ENCODE measurements at places on chromosomes 16 and 17.

- DNase-seq, result no peak
These were observed 299.4 kb downstream of the CPPED1 start for GRCh38 chr16:12504312-12504711.

DNA sequence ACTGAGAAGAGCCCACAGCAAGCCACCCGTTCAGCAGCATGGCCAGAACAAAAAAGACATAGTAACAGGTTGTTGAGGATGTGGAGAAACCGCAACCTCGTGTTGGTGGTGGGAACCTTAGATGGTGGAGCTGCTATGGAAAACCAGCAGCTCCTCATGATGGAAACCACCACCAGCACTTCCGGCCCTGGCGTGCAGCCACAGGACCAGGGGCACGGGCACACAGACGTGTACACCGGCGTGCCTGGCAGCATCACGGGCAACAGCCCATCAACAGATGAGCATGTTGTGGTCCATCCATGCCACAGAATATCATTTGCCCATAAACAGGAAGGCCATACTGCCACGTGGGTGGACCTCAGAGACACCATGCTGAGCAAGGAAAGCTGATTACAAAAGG, 11.9 kb downstream of the CTU2 start:
- DNase-seq, result no peak

- no peak for DNase-seq
These were observed 299.7 kb downstream of the SLC39A11 start for GRCh38 chr17:72792771-72793170.

- DNase-seq, result no peak
These were observed 18.3 kb upstream of the SUPT4H1 start for GRCh38 chr17:58370309-58370708.

DNA sequence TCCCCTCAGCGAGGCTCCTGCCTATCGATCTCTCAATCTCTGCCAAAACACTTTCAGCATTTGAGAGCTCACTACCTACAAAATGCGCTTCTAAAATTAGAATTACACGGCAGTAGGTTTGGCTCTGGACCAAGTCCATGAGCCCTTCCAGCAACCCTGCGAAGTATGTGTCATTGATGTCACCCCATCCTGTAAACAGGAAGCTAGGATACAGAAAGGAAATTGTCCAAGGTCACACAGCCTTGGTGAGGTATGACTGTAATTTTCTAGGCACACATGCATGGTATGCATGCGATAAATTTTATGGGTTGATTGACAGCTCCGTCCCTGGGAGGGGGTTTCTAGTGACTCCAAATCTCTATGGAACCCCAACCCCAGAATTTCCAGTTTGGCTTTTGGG, 330.3 kb upstream of the CDH5 start:
- DNase-seq, result peak; percentile 15

DNA sequence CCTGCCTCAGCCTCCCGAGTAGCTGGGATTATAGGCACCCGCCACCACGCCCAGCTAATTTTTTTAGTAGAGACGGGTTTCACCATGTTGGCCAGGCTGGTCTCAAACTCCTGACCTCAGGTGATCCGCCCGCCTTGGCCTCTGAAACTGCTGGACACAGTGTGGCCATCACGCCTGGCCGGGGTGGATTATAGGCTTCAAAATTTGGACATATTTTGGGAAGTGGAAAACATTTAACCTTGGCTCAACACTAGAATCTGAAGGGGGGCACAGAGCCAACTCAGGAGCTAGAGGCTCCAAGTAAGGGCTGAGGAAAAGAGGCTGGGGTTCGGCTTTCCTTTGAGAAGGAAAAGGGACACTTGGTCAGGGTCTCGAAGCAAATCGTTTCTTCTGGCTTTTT, 2.2 kb upstream of the CDK5R1 start:
- no peak for DNase-seq

GRCh38 chr17:64520359-64520758, 13.6 kb downstream of the CEP95 start:
- DNase-seq, result no peak

GRCh38 chr17:82064433-82065192, 991 bp downstream of the DUS1L start:
- DNase-seq, result no peak

DNA sequence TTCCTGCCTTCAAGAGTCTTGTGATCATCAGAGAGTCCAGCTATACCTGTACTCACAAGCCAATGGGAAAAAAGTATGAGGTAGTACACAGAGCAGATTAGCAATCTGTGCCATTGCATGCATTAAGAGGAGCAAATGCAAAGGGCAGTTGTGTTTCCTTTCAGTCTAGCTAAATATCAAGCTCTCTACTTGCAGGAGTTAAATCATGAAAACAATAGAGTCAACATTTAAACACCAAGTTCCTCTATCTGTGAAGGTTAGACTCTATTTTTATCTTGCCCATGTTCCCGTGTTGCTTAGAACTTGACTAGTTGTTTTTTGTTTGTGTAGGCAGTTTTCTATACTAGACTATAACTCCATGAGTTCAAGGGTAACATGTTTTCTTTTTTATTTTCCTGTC, 4.7 kb upstream of the FAM20A start:
- DNase-seq, result no peak

DNA sequence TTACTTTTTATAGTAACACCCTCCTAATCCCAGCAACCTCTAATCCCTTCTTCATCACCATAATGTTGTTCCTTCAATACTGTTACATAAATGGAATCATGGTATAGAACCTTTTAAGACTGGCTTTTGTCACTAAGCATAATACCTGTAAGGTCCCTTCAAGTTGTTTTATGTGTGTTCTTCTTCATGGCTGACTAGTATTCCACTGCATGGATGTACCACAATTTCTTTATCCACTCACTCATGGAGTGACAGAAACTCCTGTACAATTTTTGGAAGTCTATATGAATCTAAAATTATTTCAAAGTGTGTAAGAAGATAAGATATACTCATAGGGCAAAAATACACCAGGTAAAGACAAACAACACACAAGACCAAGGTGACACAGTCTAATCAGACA, 36.8 kb downstream of the MEAK7 start:
- no peak for DNase-seq

- DNase-seq, result peak; percentile 41
These were observed 13.5 kb upstream of the DBNDD1 start for GRCh38 chr16:90032674-90033331.

- DNase-seq, result no peak
These were observed 1.2 kb upstream of the ZFHX3 start for GRCh38 chr16:73049091-73049490.

- DNase-seq, result no peak
These were observed 3.5 kb downstream of the CHMP6 start for GRCh38 chr17:80995131-80995530.

- DNase-seq, result no peak
These were observed 263.5 kb downstream of the SNX29 start for GRCh38 chr16:12240036-12240435.

- no peak for DNase-seq
These were observed 70.7 kb downstream of the RBFOX3 start for GRCh38 chr17:79539944-79540705.

GRCh38 chr17:77444984-77445759, 304.4 kb downstream of the SEC14L1 start:
- no peak for DNase-seq

DNA sequence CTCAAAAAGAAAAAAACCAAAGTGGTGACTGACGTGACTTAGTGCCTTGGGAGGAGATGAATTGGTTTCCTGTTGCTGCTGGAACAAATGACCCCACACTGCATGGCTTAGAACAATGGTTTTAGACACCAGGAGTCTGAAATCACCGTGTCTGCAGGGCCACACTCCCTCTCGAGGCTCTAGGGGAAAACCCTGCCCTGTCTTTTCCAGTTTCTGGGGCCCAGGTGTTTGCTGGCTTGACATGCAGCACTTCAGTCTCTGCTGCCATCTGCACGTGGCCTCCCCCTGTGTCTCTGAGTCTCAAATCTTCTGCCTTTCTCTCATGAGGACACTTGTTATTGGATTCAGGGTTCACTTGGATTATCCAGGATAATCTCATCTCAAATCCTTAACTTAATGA, 323.8 kb upstream of the TNRC6C start:
- no peak for DNase-seq

DNA sequence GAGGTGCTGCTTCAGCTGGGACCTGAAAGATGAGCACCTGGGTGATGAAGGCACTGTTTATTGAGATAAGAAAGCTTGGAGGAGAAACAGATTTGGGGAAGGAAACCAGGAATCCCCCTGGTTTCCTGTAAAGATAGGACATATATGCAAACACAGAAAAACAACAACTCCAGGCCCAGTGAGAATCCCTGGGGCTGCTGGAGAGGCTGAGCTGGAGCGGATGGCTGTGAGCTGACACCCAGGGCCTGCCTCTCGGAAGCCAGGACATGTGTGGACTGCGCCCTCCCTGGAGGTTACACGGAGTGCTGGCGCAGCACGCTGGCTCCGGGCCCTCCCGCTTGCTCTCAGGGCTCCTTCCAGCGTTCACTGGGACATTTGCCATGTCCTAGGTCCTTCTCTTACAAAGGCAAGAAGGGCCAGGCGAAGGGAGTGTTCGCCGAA, 57.5 kb downstream of the CYB5B start:
- DNase-seq, result peak; percentile 42

GRCh38 chr17:679491-679890, 35.1 kb downstream of the VPS53 start:
- no peak for DNase-seq

DNA sequence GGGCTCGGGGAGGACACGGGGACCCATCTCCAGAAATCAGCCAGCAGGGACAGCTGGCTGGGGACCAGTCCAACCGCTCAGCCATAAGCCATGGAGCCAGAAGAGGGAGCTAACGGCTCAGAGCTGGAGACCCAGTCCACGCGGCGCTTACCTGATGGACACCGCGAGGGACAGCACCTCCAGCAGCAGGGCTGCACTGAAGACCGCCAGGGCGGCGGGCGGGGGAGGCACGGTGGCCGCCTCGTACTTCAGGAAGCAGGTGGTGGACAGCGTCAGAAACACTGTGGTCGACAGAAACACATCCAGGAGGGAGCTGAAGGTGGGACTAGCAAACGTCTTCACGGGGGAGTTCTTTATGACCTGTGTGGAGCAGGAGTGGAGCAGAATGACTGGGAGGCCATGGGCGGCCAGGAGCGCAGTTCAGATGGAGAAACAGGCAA, 102.6 kb upstream of the CREBBP start:
- DNase-seq, result peak; percentile 48

DNA sequence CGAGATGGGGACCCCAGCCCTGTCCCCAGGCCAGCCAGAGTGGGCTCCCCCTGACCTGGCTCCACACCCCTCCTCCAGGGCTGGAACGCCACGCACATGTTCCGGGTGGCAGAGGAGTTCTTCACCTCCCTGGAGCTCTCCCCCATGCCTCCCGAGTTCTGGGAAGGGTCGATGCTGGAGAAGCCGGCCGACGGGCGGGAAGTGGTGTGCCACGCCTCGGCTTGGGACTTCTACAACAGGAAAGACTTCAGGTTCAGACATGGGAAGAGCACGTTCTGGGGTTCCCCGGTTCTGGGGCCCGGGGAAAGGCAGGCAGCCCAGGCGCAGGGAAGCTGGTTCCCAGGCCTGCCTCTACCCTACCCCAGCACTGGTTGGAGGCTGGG, 4.6 kb downstream of the ACE start:
- DNase-seq, result no peak

DNA sequence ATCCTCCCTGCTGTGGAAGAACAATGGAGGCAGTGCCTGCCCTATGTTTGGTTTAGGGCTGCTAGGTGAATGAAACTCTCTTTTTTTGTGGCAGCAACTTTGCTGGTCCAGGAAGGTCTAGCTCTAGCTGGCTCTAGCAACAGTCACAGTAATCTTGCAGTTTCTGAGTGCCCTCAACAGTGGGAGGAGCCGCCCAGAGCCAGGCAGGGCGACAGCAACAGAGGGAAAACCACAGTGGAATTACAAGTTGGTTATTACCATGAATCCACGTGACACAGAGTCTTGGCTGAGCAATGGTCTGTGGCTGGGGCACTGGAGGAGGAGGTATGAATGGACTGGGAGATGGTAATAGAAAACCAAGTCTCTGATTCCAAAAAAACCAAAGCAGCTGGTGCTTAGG, 10.3 kb downstream of the HSPB9 start:
- DNase-seq, result peak; percentile 88

- no peak for DNase-seq
These were observed 27.3 kb downstream of the HIC1 start for GRCh38 chr17:2082003-2082781.

GRCh38 chr17:1769822-1770477, 8.1 kb downstream of the SERPINF1 start:
- no peak for DNase-seq

GRCh38 chr17:5078106-5079028, at the start of gene ZFP3:
Gene ZFP3 (plus strand): TSS chr17:5078467. CDS start chr17:5091505, 13,038 bp downstream.
- peak; percentile 71 for DNase-seq

GRCh38 chr16:69424935-69425784, 741 bp downstream of the CYB5B start:
- no peak for DNase-seq

- no peak for DNase-seq
These were observed 58.8 kb downstream of the USP10 start for GRCh38 chr16:84758627-84759026.

GRCh38 chr16:7420843-7421242, 88.2 kb downstream of the RBFOX1 start:
- DNase-seq, result no peak

GRCh38 chr17:39114723-39115122, 36.7 kb downstream of the PLXDC1 start:
- peak; percentile 64 for DNase-seq

DNA sequence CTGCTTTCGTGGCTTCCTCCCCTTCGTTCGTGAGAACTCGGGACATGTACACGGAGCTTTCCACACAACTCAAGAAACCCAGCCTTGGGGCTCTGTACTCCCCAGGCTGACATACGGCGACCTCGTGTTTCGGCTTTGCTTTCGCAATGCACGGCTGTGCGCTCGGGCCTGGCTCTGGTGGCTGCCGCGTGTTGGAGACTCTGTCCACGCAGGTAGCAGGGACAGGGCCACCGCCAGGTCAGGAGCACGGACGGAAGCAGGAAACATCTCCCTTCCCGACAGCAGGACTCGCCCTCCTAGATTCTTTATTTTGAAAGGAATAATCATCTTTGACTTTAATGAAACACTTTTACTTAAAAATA, 17.3 kb downstream of the UTS2R start:
- no peak for DNase-seq

DNA sequence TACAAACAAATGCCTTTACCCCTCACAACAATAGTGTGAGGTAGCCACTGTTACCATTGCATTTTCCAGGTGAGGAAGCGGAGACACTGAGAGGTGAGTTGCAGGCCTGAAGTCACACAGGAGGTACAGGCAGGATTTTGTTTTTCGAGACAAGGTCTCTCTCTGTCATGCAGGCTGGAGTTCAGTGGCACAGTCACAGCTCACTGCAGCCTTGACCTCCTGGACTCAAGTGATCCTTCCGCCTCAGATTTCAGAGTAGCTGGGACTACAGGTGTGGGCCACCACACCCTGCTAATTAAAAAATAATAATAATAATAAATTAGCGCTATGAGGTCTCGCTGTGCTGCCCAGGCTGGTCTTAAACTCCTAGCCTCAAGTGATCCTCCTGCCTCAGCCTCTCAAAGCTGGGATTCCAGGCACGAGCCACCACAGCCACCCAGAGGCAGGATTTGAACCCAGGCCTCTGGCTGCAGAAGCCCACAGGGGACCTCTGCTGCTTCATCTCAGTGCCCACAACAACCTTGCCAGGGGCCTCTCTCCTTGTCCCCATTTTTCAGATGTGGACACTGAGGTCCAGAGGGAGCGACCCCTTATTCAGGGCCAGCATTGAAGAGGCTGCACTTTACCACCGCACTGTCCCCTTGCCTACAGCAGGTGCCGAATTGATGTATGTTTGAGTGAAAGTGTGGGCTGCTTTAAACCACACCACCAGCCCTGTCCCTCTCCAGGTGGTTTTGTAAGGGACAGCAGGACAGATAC, 16.0 kb upstream of the CIBAR2 start:
- DNase-seq, result no peak

GRCh38 chr16:17370223-17370707, 100.5 kb downstream of the XYLT1 start:
- no peak for DNase-seq

GRCh38 chr17:604765-605164, 109.9 kb downstream of the VPS53 start:
- DNase-seq, result peak; percentile 14
